ENCODE measurements at places on chromosomes 11 and 22.

DNA sequence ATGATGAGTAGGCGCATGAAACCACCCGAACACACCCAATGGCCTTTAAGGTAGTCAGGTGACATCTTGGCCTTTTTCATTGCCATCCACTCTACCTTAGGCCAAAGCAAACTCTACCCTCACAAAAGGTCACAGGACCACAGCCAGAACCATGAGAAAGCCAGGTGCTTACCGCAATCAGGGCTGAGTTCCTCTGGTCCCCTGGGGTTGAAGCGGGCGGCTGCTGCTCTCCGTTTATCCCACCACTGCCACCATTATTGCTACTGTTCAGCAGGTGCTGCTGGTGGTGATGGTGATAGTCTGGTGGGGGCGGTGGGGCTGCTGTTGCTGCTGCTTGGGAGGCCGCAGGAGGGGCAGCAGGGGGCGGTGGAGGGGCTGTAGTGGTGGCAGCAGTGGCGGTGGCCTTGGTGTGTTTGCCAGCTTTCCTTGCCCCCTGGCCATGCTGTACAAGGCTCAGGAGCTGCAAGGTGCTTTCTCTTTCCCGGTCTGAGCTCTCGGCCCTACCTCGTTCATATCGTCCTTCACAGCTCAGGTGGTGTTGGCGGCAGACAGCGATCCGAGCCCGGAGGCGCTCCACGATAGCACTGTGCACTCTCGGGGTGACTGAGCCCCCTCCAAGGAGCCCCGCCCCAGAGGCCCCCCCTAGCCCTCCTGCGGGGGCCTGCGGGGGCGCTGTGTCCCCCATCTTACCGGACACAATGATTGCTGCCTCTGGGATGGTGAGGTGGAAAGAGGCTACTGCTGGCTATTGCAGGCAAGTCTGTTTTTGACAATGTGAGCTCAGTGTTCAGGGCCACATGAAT lies 1.6 kb downstream of the MAML2 start:
- peak; percentile 60 for DNase-seq

DNA sequence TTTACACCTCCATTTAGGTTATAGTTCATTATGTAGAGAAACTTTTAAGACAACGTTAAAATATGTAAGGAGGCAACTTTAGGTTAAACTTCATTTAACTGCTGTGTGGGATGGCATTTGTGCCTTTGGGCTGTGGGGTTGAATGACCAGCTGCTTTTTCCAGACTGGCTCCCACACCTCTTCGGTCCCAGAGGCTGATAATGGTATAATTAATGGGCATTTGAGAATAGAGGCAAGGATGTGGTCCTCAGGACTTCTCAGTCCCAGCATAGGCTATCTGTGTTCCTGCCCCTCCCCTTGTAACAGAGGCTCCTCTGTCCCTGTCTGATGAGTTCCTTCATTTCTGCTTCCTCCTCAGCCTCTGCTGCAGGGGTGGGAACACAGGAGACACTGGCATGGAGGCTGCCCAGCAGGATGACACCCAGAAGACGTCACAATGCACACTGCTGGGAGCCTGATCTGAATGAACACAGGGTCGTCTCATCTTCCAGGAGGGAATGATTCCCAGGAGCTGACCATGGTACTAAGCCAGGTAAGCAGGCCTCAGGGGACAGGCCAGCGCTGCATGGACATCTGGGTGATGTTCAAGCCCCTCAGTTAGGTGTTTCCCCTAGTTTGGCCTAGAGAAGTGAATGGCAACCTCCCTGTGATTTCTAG lies 17.1 kb upstream of the GNAZ start:
- DNase-seq: no peak

DNA sequence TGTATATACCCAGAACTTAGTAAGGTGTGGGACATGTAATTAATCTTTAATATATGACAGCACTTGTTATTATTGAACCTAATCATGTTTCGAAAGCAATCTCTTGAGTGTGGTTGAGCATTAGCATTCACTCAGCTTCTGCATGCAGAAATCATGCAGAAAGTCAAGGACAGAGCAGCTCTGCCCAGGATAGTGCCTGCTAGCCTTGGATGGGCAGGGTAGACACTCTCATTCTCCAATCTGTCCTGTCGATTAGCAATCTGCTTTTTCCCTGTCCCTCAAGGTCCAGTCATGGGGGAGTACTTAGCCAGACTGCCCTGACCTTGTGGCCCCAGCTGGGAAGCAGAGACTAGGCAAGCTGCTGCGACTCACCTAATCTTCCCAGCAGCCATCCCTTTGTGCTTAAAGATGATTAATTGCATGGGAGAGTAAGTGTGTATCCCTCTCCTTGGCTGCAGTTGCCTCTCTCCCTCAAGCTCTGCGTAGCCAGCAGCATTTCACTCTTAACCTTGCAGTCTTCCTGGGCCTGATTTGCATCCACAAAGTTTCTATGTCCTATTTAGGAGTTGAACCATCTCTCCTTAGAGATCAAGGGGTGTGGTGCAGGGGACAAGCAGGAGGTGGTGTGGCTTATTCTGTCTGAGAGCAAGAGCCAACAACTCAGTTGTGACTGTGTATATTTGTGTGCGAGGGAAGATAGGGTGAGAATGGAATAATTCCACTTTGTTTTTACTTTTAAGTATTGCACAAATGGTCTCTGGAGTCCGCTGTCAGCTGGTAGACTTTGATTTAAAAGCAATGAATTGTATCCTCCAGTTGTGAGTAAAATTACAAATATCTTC lies 101.4 kb downstream of the FDX1 start:
- DNase-seq: no peak

DNA sequence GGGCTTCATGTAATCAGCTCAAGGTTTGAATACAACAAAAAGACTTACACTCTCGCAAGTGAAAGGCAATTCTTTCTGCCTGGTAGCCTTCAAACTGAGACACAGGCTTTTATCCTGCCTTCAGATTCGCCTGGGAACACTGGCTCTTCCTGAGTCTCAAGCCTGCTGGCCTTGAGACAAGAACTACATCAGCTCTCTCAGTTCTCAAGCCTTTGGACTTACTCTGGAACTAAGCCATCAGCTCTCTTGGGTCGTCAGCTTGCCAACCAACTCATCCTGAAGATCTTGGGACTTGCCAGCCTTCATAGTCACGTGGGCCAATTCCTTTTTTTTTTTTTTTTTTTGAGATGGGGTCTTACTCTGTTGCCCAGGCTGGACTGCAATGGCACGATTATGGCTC lies 35.7 kb upstream of the LRRC10B start:
- DNase-seq: no peak

- DNase-seq: no peak
Measured at GRCh38 chr22:30782613-30783012, 87.9 kb downstream of the OSBP2 start.

- no peak for DNase-seq
Measured at GRCh38 chr11:65855927-65856363, 2.0 kb downstream of the CFL1 start.

DNA sequence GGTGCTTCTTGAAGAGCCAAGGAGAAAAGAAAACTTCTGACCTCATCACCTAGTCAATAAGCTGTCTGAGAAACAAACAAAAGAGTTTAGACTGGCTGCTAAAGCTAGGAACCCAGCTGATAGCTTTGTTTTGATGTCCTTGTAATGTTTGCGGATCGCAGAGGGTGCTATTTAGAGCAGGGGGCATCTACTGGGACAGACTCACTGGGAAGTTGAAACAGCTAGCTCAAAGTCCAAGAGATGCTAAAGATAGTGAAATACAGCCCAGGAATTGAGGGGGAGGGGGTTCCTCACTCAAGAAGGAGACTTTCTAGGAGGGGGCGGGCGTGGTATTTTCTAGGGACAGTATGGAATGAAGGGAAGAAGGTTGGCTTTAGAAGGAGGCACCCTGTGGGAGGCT lies 18.9 kb downstream of the ZBTB16 start:
- no peak for DNase-seq

DNA sequence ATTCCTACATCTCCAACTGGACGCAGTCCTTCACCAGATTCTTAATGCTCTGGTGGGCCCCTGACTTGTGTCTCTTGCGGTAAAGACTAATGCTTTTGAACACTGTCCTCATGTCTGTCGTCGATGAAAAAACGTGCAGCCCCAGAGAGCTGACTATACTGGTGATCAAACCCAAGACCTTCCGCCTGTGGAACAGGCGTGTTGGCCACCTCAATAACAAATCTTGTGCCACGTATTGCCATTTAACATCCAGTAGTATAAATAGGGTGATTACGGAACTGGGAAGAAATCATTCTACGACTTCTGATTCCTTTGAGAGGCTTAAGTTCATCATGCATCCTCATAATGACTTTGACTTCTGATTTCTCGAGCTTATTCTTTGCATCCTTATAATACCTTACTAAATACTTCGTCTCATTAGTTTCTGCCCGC lies 45.6 kb downstream of the OR4D9 start:
- DNase-seq: no peak

DNA sequence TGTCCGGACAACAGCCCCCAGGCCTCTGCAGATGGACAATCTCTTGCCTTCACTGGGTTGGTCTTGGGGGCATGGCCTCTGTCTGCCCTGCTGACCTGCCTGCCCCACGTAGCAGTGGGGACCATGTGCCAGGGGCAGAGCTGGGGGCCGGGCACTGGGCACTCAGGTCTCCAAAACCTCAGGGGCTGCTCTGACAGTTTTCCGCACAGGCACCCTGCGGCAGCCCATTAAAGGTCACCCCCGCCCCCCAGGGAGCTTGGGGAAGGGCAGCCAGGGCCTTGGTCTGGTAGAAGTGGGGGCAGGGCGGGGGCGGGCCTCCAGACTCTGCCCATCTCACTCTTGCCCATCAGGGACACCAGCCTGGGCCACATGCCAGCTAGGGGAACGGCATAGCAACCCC lies 49.9 kb downstream of the WNT7B start:
- no peak for DNase-seq

- no peak for DNase-seq
Measured at GRCh38 chr11:134270250-134270714, 5.9 kb upstream of the GLB1L3 start.

DNA sequence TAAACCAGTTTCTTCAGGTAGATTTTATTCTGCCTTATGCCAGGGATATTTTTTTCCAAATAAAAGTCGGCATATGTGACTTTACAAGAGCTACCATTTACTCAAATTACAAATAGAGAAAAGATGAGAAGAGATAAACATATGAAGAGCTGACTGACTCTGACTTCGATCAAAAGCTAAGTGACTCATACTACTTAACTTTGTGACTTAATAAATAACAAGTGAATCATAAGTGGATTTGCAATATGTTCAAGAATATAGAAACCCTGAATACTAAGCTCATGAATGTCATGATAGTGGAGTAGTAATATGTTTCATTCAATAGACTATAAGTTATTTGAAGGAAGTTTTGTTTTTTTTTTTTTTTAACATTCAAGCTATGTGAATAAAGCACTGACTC lies 130.5 kb upstream of the ANO3 start:
- DNase-seq: no peak

DNA sequence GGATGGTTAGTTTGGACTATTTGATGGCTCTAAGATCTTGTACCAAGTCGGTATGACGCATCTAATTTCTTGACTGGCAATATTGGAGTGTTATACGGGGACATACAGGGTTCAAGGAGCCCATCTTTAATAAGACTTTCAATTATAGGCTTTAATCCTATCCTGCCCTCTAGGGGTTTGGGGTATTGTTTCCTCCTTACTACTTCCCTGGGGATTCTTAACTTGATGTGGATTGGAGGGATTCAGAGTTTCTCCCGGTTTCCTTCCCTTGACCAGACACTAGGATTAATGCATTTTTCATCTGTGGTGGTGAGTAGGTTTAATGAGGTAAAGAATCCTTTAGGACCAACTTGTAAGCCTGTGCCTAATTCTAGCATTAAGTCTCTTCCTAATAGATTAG lies 18.8 kb downstream of the CYP2D6 start:
- DNase-seq: no peak

DNA sequence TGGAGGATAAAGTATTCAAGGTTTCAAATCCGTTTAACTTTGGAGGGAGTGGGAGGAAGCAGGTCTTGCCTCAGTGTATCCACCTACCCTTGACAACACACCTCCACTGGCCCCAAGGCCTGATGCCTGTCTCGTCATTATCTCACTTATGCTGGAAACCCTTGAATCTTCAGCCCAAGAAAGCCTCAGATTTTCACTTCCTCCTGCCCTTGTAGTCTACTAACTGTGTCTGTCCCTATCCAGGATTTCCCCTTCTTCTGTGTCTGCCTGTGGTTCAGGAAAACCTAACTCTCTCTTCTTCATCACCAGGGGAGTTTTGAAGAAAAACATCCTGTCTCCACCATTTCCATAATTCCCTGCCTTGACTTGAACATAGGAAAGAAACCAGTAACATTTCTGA lies 56.1 kb downstream of the SYT9 start:
- DNase-seq: no peak

DNA sequence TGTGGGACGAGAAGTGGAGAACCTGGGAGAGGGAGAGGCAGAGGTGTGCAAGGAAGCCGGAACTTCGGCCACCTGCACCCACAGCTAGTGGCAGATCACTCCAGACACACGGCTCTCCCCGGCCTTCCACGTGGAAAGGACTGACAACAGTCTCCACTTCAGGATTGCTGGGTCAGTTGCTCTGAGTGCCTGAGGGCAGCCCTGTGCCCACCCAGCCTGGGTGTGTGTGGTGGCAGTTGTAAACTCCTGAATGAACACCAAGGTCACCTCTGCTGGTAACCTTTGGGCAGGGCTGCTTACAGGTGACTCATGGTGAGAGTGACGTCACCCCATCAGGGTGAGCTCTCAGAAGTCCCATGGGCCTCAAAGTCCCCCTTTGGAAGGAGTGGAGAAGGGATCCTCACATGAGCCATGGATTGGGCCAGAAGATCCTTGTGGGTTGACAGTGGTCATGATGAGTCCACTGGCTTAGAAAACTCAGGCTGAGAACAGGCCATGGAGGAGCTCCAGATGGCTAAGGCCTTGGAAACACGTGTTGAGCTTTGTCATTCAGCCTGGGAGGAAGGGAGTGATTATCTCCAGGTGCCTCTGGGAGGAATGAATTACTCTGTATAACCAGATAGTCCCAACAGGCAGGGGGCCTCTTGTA lies 71.3 kb downstream of the BCR start:
- DNase-seq: no peak

- no peak for DNase-seq
Measured at GRCh38 chr22:20729194-20729593, 44.7 kb upstream of the SERPIND1 start.

GRCh38 chr11:35006389-35007128 lies 90.1 kb downstream of the PDHX start:
- DNase-seq: peak; percentile 40

- DNase-seq: no peak
Measured at GRCh38 chr22:22720724-22721261, 76.4 kb downstream of the GGTLC2 start.
